ENCODE measurements at places on chromosomes 1 and 21. TPM values are rescaled to one million over a fixed set of nuclear protein-coding genes. Genes with fewer than 3 reads are reported as not detected.

NEXN gene
- 11.6 TPM for total RNA-seq

NUDT4B gene
- total RNA-seq: 30.9 TPM

TTLL7 gene
- 15.5 TPM for total RNA-seq

HTR6 gene
- not detected for total RNA-seq

INKA2 gene
- 0.91 TPM for total RNA-seq

GBP7 gene
- total RNA-seq: not detected

ZSWIM5 gene
- total RNA-seq: 1.8 TPM

CA6 gene
- total RNA-seq: not detected

FAAH gene
- 3.8 TPM for total RNA-seq
